ENCODE measurements at places on chromosomes 7 and 10.

DNA sequence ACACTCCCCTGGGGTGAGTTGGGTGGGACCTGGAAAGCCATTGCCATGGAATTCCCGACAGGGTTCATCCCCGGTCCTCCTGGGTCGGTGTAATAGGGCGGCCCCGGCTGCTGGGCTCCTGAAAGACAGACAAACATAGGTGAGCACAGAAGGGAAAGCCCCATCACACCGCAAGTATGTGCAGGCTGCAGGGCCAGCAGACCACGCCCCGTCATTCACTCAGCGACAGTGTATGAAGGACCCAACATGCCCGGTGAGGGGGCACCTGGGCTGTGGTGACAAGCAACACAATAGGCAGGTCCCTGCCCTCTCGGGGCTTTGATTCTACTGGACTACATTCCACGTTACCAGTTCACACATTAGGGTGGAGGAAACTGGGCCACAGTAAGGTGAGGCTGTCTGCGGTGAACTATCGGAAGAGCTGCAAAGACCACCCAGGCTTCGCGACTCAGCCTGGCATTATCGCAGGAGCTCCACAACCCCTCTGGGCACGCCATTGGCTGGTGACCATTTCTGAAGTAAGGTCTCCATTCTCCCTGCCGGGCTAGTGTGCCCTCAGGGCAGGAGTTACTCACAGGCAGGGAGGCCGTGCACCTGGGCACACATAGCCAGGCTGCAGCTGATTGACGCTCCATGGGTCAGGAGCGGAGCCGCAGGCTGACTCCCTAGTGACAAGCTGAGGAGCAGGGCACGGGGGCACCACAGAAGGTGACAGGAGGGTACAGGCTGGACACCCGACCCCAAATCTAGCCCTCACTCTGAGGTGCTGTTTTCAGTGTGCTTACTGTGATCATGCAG is 99.2 kb downstream of the VOPP1 start:
- DNase-seq, result no peak

- DNase-seq, result no peak
These were observed 47.7 kb downstream of the LYZL2 start for GRCh38 chr10:30581779-30582380.

GRCh38 chr7:33079096-33079495 is 16.5 kb upstream of the NT5C3A start:
- no peak for DNase-seq

- no peak for DNase-seq
These were observed 54.5 kb downstream of the NRP1 start for GRCh38 chr10:33279811-33280602.

- no peak for DNase-seq
These were observed 23.5 kb upstream of the CHST15 start for GRCh38 chr10:124116771-124117510.

GRCh38 chr7:151514461-151515275 is 5.0 kb downstream of the RHEB start:
- DNase-seq, result no peak

- no peak for DNase-seq
These were observed 170.8 kb downstream of the AUTS2 start for GRCh38 chr7:69768986-69769595.

- no peak for DNase-seq
These were observed 29.8 kb downstream of the NRP1 start for GRCh38 chr10:33304423-33305225.

DNA sequence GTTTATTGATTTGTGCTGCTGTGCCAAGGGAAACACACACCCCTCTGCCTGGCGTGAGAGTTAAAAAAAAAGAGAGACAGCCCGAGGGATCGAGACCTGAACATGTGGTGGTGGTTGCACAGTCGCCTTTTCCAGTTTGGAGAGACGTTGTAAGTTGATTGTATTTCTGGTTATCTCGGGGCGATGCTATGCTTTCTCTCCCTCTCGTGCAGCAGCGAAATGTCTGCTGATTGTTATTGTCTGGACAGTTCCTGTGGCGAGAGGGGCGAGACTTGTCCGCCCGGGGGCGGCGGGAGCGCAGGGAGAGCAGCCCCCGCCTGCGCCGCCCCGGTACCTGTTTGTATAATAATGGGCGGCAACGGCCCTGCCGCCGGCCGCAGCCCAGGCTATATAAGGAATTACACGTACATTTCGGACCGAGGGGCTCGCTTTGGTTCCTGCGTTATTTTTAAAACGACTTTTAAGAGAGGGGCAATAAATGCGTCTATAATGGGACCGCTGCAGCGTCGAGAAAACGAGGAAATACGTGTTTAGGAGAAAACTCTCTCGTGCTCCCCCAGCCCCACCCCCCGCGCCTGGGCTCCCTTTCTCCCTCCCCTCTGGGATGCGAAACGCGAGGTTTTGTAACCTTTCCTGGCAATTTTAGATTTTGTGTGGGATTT is 1.7 kb downstream of the ZEB1 start:
- DNase-seq, result no peak

- DNase-seq, result no peak
These were observed 7.9 kb upstream of the ZNF22 start for GRCh38 chr10:44992732-44993225.

DNA sequence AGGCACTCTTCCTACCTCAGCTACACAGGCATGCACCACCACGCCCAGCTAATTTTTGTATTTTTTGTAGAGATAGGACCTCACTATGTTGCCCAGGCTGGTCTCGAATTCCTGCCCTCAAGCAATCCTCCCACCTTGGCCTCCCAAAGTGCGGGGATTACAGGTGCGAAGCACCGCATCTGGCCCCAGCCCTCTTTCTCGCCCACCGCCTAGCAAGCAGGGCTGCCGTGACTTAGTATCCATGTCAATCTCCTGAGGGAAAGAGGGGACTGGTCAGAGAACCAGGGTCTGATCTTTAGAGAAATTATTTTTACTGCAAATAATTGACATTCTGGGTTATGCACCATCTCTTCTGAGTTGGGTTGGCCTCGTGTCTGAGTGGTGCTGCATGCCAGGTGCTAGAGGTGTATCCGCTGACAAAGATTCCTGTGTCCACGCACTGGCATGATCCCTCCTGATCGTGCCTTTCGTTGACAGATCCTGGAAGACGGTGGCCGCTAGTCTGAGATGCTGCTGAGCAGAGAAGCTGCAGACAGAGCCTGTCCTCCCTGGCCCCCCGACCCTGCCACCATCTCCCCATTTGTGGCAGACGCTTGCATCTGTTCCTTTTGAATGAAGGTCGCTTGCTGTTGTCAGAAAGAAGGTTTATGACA is 22.7 kb downstream of the WIPI2 start:
- no peak for DNase-seq

DNA sequence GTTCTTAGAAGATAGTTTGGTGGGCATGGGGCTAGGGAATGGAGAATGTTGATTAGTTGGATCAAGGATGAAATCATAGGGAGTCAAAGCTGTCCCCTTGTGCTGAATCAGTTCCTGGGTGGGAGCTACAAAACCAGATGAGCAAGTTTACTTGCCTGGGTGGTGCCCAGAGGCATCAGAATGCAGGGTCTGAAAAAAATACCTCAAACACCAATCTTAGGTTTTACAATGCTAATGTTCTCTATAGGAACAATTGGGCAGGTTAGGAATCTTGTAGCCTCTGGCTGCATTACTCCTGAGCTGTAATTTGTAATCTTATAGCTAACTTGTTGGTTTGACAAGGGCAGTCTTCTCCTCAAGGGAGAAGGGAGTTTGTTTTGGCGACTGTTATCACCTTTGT is 34.4 kb downstream of the LHFPL3 start:
- no peak for DNase-seq

DNA sequence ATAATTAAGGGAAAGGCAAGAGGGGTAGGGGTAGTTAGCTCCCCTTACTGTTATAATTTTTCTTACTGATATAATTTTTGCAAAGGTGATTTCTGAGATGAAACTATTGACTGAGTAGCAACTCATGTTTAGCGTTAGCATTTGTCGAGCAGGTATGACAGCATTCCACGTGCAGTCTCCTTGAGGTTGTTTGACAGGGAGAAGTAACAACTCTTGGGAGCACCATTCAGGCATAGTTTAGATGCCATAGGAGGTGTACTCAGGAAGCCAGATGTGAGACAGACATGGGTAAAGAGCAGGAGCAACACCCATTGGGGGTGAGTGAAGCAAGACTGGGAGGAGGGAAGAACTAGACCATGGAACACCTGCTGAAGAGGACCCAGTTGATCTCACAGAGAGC is 96.6 kb upstream of the KLF6 start:
- DNase-seq, result no peak

DNA sequence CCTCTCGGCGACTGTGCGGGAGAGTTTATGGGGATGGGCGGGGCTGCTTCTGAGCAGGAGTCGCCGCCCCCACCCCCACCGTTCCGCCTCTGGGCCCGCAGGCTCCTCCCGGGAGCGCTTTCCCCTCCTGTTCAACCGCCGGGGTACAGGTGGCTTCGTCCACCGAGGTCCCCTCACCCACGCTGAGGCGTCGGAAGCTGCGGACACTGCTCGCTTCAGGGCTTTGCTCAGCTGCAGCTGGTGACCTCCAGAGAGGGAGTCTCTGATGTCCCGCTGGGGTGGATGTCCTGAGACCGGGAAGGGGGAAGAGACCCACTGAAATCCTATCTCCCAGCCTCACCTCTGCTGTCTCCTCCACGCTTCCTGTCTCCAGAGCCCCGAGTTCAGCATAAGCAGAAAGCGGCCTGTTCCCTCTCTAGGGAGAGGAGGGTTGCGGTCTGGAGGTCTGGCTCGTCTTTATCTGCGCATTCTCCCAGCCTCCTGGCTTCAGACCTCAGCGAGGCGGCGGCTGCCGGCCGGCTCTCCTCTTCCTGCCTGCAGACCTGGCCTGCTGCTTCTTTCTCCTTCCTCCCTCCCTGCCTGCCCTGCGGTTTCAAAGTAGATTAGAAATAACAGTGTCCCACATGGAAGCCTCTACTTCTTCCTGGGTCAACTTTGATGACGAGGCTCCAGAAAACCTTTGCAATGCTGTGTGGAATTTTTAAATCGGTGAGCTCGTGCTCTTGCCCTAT is 1.8 kb downstream of the CYP2E1 start:
- no peak for DNase-seq

GRCh38 chr7:27435461-27435860 is 192.9 kb downstream of the EVX1 start:
- no peak for DNase-seq

DNA sequence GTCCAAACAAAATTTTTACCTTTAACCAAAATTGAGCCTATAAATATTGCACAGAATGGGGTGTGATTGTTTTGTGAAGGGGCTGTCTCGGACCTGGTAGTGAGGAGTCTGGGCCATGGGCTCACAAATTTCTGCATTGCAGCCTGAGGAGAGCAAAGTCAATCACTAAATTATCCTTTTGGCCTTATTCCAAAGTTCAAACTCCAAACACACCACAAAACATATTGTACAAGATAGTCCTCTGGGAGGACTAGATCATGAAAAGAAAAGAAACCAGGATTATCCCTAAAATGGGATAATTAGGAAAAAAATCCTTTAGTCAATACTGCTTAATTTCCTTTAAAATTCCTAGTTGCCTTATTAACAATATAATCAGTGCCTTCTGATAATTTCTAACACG is 115.5 kb downstream of the BUB3 start:
- no peak for DNase-seq

DNA sequence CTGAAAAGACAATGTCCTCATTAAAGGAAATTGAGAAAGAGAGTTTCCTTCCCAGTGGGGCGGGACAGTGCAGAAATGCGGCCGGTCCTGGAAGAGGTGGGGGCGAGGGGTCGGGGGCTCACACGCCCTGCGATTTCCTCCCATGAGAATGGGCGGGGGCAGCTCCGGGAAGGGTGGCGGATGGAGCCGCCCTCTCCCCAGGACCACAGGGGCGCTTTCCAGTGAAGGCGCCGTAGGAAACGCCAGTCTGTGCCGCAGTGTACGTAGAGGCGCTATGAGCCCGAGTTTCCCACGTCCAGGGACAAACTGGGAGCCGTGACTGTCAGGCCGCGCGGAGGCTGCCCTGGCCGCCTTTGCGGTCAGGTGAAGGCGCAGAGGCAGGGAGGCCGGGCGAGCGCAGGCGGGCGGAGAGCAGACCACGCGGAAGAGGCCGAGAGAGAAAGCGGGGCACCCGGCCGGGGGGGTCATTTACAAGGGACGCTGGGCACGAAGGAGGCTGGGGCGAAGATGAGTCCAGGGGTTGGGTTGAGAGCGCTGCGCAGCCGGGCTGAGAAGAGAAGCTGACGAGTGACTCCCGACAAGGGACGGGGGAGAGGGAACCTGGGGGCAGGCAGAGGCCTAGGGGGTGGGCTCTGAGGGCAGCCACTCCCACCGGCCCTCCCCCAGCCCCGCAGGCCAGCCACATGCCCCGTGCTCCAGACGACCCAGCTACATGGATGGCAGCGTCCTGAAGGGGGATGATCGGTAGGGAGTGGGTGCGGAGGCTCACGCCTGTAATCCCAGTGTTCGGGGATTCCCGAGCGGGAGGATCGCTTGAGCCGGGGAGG is 45.0 kb downstream of the ALOX5 start:
- DNase-seq, result no peak

- DNase-seq, result no peak
These were observed 734 bp downstream of the PTPN12 start for GRCh38 chr7:77537778-77538280.

GRCh38 chr10:29479981-29480954 is 154.5 kb downstream of the SVIL start:
- no peak for DNase-seq

GRCh38 chr7:129877146-129877792 is 75.5 kb downstream of the UBE2H start:
- DNase-seq, result no peak

- no peak for DNase-seq
These were observed 163.7 kb downstream of the AHR start for GRCh38 chr7:17462131-17462631.

- DNase-seq, result no peak
These were observed 9.0 kb upstream of the PIP4K2A start for GRCh38 chr10:22723343-22723779.

- DNase-seq, result no peak
These were observed 54.3 kb upstream of the SGCE start for GRCh38 chr7:94710256-94710655.

DNA sequence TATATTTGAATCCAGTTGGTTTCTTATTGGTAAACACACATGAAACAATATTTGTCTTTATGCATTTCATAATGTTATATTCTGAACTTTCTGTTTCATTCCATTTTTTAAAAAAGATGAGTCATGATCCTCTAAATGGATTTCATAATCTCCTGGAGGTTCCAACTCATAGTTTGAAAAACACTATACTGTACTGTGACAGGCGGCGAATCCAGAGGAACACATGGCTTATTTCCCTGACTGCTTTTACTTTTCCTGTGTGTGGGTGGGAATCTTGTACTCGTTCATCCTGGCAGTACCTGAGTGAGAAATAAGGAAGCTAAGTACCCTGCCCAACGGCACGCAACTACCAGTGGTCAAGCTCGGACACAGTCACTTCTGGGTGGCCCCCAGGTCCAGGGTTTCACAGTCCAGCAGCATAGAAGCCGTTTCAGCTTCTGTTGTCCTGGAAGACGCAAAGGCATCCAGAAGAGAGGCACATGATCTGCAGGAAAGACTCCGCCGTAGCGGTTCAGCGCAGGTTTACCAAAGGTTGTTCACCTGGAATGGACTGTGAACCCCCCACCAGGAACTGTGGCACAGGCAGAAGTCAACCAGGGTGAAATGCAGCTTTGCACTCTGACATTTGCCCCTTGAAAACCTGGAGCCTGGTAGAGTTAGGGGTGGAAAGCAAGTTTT is 117.7 kb downstream of the CCNY start:
- no peak for DNase-seq

GRCh38 chr10:93064874-93065660 is 4.5 kb downstream of the CYP26C1 start:
- no peak for DNase-seq

GRCh38 chr7:120402079-120402767 is 129.2 kb downstream of the KCND2 start:
- no peak for DNase-seq

GRCh38 chr10:7185367-7185690 is 225.5 kb downstream of the SFMBT2 start:
- DNase-seq, result no peak

- DNase-seq, result no peak
These were observed 845.0 kb downstream of the CNTNAP2 start for GRCh38 chr7:146961617-146962016.

All from iPS DF 6.9 (cell line).